Stimulated activated naive B cell treated with anti-CD40 and anti-IgM and Interleukin-4, amounts not matched to agents 10 μg/mL and 1 μg/mL and 100 μg/mL, for 72 hours (primary cell): ENCODE measurements at places on chromosomes 16 and 17.

DNA sequence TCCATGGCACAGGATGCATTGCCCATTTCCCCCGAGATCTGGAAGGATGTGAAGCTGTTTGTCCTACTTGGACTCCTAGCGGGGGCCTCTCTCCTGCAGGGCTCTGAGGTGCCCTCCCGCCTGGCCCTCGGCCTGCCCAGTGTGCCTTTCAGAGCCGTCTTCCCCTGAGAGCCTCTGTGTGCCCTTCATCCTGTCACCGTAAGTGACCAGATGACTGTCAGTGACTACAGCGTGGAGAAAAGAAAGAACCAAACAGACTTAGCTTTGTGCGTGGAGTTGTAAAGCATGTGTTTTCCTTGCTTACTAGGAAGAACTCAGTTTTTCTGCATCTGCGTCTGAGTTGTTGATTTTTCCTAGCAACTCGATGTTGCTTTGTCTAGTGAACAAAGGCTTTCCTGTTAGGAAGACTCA, 56.1 kb downstream of the BANP start:
- no peak for DNase-seq

DNA sequence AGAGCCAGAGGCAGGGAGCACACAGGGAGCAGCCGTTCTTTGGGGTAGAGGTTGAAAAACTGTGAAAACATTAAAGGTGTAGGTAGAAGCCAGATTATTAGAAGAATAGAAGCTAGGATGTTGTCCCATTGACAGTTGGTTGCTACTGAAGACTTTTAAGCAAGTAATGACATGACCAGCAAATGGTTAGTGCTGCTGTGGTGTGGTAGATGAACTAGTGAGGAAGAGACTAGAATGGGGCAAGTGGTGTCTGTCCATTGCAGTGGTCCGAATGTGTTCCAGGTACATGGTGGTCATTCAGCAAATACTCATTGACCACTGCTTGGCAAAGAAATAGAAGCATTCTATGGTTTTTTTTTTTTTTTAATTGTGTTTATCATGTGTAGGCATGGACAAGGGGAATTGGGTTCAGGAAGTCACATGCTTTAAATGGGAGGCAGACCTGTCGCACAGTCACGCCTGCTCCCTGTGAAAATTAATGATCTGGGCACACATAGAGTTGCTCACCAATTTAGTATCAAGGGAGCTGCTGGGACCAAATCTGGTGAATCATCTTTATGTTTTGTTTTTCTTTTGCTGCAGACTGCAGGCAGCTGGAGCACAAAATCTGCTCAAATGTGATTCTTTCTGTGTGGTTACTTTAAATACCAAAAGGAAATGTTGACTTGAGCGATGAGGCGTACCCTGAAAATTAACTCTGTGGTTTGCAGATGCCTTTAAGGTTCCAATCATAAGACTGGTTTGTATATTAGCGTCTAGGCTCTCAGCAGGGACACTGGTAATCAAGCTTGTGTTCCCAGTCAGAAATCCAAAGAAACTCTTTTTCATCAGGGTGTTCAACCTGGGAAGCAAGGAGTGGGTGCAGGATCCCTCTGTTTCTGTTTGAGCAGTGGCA, 30.7 kb downstream of the YPEL2 start:
- peak; percentile 11 for DNase-seq

GRCh38 chr16:68233085-68233834, 2.7 kb downstream of the ESRP2 start:
- DNase-seq: no peak

- DNase-seq: no peak
These were observed 5.8 kb downstream of the TRAF4 start for GRCh38 chr17:28749516-28750177.

GRCh38 chr17:56624309-56624708, 30.8 kb downstream of the NOG start:
- DNase-seq: no peak

DNA sequence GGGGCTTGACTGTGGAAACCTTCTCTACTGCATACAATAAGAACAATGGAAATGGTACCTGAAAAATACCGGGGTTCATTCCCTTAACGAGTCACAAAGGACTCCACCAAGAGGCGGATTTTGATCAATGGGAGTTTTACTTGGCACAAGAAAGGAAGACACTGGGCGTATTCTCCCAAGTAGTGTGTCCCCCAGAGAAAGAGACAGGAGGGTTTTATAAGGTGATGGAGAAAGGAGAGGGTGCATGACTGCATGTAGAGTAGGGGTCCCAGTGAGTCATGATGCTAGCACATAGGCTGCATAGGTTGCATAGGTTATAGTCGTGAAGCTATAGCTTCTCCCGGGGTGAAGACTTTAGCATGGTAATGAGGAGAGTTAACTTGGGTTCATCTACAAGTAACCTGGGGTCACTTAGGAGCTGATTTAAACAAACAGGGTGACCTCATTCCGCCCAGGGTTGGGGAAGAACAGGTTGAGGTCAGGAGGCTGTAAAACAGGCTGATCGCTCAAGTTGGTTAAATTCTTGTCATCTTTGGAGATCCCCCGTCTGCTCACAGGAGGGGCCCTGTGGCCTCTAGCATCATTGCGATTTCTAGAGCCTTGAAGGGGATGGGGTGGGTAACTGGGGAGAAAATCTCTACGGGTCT, 1.5 kb downstream of the MPV17L start:
- no peak for DNase-seq

GRCh38 chr17:55814377-55814776, 63.5 kb downstream of the PCTP start:
- DNase-seq: no peak

DNA sequence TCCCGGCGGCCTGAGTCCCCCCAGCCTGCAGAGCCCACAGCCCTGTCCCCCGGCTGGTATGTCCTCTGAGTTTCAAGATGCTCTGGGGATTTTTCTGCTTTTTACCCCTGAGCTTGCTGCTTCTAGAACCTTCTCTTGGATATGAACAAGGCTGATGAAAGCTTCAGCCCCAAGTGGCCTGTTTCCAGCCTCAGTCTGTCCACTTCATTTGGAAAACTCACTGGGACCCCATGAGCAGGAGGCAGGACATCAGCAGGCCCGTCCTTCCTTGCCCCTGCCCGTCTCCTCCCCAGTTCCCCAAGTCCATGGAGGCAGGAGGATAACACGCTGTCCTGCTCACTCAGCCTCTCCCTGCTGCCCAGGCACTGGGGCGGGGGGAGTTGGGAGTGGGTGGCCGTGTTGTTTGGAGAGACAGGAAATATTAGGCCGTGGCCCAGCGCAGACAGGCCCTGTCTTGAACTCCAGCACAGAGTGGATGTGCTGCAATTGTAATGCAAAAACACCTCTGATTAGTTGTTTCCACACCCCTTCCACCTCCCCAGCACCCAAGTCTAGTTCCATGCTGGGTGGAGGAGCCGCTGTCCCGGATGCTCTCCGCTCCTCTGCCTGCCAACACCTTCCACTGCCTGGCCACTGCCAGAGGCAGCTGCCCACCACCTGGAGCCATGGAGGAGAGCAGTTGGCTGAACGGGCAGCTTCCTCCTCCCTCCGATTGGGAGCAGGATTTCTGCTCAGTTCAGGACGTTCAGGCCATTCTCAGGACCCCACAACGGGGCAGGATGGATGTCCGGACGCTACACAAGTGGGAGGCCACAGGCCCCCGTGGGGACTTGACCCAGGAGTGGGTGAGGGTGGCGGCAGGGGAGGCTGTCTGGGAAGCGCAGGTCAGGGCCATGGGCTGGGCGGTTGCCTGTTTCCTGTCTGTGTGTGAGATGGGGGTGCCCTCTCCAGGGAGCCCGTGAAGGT, 216.9 kb upstream of the GSE1 start:
- no peak for DNase-seq

- no peak for DNase-seq
These were observed 15.8 kb downstream of the TMEM98 start for GRCh38 chr17:32943647-32944191.

DNA sequence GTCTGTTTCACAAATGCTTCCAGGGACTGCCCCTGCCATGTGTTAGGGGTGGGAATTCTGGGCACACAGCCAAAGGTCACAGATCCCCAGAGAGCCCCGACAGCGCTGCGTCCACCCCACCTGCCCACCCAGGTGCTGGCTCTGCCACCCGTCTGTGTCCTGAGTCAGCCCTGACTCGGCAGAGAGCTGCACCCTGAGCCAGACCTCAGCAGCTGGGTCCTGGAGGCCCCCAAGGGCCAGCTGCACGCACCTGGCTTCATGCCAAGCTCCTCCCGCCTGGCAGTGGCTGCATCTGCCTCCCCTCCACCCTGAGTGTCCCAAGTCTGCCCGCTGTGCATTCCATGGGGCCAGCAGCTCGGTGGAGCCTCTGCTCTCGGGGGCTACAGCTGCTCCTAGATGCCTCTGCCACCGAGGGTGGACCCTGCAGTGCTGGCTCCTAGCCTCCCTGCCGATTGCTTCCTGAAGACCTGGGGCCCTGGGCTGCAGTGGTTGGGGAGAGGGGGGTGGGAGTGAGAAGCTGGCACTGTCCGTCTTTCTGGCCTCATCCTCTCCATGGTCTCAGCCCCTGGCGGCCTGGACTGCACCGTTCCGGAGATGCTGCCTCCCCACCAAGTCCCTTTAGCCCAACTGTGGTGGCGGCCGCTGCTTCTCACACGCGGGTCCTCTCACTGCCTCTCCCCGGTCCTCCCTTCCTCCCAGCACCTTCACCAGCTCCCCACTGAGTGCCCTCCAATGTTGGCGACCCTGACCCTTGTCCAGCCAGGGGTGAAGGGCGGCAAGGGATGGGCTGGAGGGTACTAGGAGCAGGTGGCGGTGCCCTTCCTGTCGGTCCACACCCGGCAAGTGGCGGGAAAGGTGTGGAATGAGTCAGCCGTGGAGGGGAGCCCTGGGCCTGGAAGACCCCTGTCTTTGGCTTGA, 3.0 kb downstream of the SECTM1 start:
- DNase-seq: no peak

DNA sequence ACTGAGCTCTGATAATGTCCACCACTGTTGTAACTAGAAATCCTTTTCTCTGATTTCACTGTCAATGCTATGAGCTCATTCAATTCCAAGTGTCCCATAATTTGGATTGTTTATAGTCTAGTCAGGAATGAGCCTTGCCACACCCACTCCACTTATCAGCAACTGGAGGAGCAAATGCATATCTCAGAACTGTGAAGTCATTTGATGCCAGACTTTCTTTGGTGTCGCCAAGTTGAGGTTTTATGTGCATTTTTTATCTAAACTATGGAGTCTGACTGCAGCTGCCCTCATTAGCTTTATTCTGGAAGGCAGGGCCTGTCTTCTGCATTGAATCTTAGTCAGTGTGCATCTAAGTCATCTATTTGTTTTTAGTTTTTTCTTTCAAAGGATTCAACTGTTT, 361.3 kb downstream of the PMP22 start:
- DNase-seq: no peak

DNA sequence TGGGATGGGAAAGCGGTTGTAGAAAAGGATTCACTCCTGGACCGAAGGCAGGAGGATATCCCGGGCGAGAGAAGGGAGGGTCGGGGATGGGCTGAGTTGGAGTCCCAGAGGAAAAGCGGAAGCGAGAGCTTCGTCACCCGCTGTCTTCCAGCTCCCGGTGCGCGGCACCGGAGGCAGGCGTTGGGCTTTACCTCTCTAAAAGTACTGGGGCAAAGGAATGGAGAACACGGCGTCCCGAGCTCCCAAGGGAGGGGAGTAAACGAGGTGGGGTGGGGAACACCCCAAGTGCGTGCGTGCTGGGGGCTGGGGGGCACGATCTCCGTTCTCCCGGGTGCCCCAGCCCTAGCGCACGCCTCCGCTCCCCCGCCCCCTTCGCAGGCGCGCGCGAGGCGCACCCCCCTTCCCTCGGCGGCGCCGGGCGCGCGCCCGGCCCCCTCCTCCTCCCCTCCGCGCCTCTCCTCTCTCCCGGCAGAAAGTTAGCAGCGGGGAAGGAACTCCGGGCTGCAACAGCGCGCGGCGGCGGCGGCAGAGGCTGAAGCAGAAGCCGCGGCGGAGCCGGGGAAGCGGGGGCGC, at the start of gene HS3ST4:
Gene HS3ST4 (plus strand): TSS at position 441 of the 573 bp plus-strand sequence.
- no peak for DNase-seq

- no peak for DNase-seq
These were observed 220.4 kb downstream of the CBLN1 start for GRCh38 chr16:49061137-49061714.

DNA sequence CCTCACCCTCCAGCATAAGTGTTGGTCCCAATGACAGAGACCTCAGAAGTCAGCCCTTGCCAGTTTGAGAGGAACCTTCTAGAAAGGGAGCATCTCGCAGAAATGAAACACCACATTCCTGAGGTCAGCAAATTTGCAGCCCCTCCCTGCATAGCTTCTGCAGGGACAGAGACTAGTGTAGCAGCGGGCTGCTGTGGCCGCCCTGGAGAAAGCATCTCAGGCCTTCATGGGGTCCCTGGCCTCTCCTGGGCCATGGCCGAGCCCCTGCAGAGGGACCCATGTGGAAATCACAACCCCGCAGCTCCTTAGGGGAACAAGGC, 11.4 kb downstream of the HS3ST6 start:
- no peak for DNase-seq

- DNase-seq: no peak
These were observed 12.6 kb upstream of the PRKAR1A start for GRCh38 chr17:68499587-68499986.
